ENCODE measurements at places on chromosomes 3 and 15. TPM values are rescaled to one million over a fixed set of nuclear protein-coding genes. Genes with fewer than 3 reads are reported as not detected.

TRNT1 gene
- 18.5 TPM for total RNA-seq

GRCh38 chr3:176032043-176032442 is 1165.2 kb downstream of the TBL1XR1 start:
- no peak for DNase-seq

- DNase-seq, result no peak
These were observed 52.1 kb downstream of the TGFBR2 start for GRCh38 chr3:30658328-30659052.

GRCh38 chr15:50137330-50137761 is 18.3 kb upstream of the ATP8B4 start:
- DNase-seq, result peak; percentile 56

- DNase-seq, result no peak
These were observed 70.4 kb downstream of the HES1 start for GRCh38 chr3:194206320-194206719.

- DNase-seq, result no peak
These were observed 38.2 kb downstream of the CDIN1 start for GRCh38 chr15:36617529-36618196.

USF3 gene
- total RNA-seq, result 12.9 TPM

- DNase-seq, result no peak
These were observed 6.7 kb upstream of the OCA2 start for GRCh38 chr15:28105793-28106192.

DNA sequence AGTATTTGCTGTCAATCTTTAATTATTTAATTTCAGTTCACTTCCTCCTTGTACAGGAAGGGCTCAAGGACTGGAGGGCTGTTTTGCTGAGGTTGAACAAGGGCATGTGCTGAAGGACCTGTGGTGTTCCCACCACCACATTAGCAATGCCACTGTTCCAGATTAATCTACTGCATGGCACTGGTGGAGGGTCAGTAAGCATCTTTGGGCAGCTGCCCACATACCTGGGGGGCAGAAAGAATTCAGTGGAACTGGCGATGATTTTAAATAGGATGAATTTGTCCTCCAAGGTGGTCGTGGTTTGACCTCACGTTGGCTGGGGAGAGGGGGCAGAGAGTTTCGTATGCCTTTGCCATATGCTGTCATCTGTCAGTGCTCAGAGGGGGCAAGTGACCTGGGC is 244.8 kb downstream of the TLE3 start:
- DNase-seq, result no peak

GRCh38 chr15:88015228-88015860 is 241.2 kb downstream of the NTRK3 start:
- DNase-seq, result no peak

DNA sequence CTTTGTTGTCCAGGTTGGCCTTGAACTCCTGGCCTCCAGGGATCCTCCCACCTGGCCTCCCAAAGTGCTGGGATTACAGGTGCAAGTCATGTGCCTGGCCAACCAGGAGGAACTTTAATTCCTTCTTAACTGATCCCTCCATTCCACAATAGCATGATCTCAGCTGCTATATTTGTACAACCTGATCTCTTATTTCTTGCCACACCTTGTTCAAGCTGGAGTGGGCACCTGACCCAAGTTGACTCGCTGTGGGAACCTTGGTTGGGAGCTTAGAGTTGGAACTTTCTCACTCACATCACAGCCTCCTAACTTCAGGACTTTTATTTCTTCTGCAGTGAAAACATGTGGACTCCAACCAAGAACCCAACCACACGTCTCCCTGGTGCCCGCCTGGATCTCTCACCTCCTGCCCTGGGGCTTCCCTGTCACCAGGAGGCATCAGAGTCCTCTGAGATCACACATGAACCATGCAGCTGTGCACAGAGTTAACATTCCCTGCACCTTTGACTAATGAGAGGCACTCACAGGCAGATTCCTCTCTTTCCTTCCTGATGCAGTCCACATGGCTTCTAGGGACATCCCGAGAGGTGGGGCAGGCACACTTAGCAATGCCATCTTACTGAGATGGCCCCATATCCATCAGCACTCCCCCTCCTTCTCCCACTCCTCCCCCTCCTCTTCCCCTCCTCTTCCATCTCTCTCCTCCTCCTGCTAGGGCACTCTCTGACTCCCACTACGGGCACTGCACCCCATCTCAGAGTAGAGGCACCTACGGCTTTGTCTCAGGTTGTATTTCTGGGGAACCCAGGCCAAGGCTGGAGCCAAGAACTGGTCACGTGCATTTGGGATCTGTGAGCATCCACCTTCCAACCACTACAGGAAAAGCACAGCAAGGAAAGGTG is 9.7 kb upstream of the CYFIP1 start:
- no peak for DNase-seq

GABRB3 gene
- 0.96 TPM for total RNA-seq

GRCh38 chr3:11300970-11301369 is 28.8 kb downstream of the ATG7 start:
- DNase-seq, result no peak

SNTN gene
- not detected for total RNA-seq

DNA sequence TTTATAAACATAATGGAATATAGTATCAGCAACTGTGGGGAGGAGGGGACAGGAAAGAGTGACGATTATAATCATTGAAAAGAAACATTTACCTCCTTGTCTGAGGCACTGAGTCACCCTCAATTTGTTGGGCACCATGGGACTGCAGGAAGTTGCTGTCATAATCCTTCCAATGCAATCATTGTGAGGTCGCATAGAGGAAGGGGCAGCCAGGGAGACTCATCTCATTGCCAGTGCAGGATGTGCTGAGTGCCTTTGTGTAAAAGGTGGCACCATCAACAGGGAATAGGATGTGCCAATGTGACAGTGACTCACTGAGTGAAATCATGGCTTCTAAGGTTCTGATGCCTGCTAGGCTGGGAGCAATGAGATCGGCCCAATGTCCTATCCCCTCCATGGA is 300.4 kb upstream of the ADAMTS9 start:
- no peak for DNase-seq

DNA sequence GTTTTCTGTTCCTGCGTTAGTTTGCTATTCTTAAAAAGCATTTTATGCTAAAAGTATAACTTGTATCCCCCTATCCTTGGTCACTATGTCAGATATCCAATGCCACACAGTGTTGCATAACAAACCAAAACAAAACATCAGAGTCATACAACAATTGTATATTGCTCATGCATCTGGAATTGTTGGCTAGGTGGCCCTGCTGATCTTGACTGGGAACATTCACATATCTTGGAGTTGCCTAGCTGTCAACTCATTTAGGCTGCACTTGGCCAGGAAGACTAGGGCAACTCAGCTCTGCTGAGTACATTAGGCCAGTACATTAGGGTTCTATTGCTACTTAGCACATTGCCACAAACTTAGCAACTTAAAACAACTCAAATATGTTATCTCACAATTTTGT is 706.5 kb upstream of the UBE2E2 start:
- no peak for DNase-seq
